HCEC 1CT (cell line): ENCODE measurements at places on chromosomes 16 and 17.

- DNase-seq = peak; percentile 25
These were observed 34.8 kb downstream of the MMD start for GRCh38 chr17:55386796-55387332.

GRCh38 chr17:28247671-28248555 is 71.1 kb upstream of the TMEM97 start:
- no peak for DNase-seq

DNA sequence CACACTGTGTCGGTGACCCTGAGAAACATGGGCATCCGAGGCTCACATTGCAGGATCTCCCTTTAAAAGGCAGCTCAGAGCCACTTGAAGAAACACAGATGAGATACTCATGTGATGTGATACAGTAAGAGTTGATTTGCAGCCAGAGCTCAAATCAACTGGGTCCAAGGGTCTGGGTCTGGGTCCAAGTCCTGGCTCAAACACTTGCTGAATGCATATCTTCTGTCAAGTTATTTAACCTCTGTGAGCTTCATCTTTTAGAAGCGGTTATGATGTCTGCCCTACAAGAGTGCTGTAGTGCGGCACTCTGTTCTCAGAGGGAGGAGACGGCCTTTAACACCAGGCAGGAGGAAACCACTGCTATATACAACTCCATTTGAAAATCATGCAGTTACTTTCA is 6.4 kb downstream of the KRT38 start:
- no peak for DNase-seq

DNA sequence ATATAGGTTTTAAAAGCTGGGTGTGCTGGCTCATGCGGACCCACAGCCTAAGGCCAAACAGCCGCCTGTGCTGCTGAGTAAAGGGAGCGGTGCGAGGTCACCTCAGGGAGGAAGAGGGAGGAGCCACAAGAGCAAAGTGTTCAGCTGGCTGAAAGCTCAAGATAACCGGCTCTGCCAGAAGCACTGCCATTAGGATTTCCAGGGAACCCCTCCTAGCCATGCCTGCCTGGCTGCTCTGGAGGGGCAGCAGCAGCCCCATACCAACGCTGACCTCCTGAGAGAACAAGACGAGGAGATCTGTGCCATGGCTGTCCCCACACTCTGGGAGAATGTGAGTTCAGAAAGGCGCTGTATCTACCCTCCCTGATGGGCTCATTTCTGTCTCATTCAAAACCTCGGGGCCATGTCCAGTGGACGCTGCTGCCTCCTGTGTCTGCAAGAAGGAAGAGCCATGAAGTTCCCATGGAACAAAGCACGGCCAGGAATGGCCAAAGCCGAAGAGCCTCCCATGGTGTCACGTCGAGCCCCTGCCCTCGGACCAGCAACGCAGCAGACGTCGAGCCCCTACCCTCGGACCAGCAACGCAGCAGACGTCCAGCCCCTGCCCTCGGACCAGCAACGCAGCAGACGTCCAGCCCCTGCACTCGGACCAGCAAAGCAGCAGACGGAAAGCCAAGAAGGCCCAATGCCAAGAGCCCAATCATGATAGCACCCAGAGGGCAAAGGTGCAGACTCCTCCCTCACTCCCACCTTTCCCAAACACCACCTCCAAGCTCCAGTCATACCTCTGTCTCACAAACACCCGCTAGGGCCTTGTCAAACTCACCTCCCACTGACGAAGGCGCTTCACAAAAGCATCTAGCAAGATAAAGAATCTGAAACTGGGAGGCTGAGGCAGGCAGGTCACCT is 107.0 kb downstream of the ANKRD11 start:
- no peak for DNase-seq

DNA sequence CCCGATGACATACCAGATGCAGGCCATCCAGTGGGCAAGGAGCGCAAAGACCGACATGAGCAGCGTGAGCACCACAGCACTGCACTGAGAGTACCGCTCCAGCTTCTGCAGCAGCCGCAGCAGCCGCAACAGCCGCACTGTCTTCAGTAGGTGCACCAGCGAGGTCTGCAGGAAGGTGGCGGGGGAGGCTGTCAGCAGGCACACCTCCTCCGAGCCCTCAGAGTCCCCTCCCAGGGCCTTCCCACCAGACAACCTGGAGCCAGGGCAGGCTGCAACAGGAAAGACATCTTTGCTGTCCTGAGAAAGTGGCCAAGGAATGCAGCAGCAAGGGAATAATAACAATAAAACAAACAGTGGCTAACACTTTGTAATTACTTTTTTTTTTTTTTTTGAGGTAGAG is 9.1 kb downstream of the KCNH4 start:
- no peak for DNase-seq

DNA sequence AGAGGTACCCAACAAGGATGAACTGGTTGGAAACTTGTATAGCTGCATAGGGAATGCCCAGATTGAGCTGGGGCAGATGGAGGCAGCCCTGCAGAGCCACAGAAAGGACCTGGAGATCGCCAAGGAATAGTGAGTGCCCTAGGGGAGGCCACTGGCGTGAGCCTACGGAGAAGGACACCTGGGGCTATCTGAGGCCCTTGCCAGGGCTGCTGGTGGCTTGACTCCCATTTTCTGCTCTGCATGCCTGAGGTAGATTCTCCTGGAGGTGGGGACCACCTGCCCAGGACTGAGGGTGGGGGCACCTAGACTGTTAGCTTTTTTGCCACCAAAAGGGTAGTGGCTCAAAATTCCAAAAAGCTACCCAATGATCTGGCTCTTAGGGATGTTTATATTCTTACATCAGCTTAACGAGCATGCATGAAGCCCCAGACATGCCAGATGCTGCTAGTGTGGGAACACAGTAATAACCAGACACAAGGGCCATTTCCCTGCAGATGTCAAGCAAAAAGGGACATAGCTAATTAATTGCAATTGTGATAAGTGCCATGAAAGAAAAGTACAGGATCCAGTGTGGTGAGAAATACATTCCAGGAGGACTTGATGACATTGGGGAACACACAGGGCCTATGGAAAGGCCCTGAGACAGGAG is 8.8 kb downstream of the ODAD4 start:
- DNase-seq = no peak

GRCh38 chr17:75891605-75892555 is 4.9 kb downstream of the TRIM65 start:
- DNase-seq = no peak

GRCh38 chr16:85624646-85625045 is 11.5 kb downstream of the GSE1 start:
- DNase-seq = no peak

DNA sequence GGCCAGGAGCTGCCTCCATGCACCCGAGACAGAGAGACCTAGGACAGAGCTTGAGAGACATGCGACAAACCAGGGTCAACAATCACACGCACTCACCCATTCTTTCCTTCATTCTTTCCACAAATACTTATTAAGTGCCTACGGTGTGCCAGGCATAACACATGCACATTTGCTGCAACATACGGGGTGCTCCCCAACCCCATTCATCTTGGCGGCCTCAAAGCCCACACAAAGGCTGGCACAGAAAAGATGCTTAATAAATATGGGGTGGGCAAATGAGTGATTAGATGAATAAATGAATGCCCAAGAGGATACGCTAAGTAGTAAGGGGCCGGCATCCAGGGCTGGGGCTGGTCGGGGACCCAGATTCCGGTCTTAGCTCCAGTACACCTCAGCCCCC is 117.9 kb downstream of the ZNF423 start:
- DNase-seq = no peak

DNA sequence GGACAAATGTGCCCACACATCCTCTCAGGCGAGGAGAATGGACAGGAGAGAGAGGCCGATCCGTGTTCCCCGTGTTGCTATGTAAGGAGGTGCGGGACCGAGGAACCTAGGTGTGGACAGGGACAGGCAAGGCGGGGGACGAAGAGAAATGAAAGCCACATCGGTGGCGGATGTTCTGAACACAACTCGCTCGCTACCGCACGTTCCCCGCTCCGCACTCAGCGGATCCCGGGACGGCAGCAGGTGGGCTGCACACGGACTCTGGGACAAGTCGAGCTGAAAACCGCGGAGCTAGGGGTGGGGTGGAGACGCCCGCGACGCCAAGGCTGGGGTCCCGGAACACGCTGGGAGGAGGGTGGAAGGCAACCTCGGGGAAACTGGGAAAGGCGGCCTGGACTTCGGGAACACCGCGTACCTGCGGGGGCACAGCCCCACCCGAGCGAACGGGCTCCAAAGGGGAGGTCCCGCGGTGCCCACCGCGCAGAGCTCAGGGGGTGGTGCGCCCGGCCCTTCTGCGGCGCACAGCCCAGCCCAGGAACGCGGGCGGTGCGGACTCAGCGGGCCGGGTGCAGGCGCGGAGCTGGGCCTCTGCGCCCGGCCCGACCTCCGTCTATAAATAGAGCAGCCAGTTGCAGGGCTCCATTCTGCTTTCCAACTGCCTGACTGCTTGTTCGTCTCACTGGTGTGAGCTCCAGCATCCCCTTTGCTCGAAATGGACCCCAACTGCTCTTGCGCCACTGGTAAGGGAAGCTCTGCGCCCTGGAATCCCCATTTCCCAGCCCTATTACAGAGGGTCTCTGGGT is at the start of gene MT1E:
TSS of gene MT1E (plus strand) at position 642 of the 803 bp plus-strand sequence. CDS start at position 713, 71 bp downstream.
- DNase-seq = peak; percentile 85

DNA sequence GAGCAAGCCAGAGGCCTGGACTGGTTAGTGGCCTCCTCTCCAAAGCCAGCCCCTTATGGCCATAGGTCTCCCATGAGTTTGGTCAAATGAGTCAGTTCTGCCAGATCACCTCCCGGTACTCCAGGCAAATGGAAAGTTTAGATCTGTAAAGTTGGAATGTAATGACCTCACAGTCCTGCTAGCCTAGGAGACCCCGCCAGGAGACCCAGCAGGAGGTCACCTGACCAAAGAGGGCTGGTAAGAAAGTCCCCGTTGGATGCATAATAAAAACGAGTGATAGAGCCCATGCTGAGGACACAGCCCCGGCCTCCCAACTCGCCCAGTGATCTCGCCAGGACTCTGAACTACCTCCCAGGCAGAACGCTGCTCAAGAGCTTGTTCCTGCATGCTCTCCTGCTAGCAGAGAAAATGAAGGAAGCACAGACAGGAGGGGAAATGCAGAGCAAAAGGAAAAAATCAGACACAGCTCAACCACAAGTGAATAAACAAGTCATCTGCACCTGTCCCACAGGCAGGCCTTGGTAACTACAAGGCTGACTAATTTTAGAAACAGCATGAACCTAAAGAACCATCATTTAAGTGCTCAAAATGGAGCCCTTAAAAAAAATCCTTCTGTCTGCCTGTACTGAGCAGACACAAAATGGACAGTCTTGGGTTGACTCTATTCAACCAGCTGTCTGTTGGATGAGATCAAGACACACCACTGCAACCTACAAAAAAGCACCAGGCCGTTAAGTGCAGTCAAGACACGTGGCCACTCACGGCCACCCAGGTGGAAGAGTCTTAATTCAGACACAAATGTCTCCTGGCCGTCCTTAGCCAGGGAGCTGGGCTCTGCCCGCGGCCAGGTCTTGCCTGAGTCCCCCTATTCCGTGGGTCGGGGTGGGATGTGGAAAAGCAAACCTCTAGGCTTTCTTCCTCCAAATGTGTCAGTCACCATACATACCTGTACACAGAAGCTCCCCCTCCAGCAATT is 9.2 kb downstream of the CDIP1 start:
- DNase-seq = no peak

- no peak for DNase-seq
These were observed 35.4 kb upstream of the NOG start for GRCh38 chr17:56558088-56558487.

- no peak for DNase-seq
These were observed 1.4 kb downstream of the GPR139 start for GRCh38 chr16:20072146-20072873.

DNA sequence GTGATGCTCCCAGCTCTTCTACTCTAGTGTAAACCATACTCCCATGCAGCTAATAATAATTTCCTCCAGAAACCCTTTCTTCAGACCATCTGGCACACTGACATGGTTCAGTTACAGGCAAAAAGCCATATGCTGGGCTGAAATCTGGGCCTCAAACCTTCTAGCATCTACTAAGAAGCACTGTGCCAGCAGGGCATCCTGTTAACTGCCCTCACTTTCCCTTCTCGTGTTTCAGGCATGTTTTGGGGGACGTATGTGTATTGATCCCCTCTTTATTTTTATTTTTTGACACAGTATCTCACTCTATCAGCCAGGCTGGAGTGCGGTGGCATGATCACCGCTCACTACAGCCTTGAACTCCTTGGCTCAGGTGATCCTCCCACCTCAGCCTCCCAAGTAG is 33.3 kb downstream of the STAT5A start:
- DNase-seq = no peak

GRCh38 chr17:66667491-66668030 is 167.4 kb upstream of the CACNG5 start:
- no peak for DNase-seq
